CD8-positive, alpha-beta memory T cell (primary cell): ENCODE measurements at places on chromosomes 16 and 17.

GRCh38 chr17:58375256-58375655, 23.3 kb upstream of the SUPT4H1 start:
- DNase-seq, result no peak

DNA sequence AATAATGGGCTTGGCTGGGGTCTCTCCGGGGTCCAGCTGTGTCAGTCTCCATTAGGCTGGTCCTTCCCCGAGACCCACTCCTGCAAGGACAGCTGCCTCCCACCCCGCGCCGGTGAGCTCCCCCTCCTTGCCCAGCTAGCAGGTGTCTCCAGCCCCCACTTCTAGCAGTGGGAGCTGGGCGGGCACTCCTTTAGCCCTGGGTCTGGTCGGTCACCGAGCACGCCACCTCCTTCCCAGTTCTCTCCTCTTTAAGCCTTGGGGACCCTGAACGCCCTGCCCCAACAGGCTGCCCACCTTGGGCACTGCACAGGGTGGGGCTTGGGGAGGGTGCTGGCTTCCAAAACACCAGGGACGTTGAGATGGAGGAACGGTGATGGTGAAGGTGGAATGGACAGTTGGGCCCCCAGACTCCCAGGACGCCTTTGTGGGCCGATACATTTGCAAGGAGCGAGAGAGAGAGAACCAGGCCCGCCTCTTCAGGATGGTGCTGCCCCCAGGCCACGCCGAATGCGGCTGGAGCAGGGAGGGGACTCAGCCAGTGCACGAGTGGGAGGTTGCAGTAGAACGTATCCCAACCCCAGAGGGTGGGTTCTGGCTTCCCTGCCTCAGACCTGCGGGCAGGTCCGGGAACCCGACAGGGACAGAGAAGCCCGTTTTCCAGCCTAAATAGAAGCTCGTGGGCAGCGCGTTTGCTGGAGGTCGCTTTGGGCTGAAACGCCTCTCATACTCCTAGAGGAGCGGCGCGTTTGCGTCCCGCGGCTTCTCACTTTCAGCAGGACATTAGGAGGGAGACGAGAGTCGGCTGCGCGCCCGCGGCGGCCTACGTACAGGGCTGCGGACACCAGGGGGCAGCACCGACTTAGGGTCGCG, 10.7 kb downstream of the TBX2 start:
- peak; percentile 73 for DNase-seq

GRCh38 chr17:44124118-44124438, 637 bp upstream of the HDAC5 start:
- no peak for DNase-seq

DNA sequence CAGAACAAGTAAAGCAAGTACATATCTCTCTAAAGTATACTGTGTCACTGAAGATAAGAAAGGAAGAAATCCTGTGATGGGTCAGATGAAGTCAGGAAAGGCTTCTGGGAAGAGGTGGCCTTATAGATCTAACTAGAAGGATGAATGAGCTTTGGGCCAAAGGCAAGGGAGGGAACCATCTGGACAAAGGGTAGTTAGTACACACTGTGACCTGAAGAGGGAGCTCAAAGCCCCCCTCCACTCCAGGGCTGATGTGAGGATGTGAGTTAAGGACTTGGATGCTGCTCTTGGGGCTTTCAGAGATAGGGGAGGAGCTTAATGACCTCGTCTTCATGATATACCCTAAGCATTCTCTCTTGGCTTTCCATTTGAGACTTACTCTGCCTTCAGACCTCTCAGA, 185.3 kb upstream of the CACNG3 start:
- no peak for DNase-seq

- DNase-seq, result no peak
These were observed 51.8 kb downstream of the SKAP1 start for GRCh38 chr17:48378238-48378637.

GRCh38 chr17:6422654-6423241, 12.2 kb downstream of the AIPL1 start:
- DNase-seq, result no peak

DNA sequence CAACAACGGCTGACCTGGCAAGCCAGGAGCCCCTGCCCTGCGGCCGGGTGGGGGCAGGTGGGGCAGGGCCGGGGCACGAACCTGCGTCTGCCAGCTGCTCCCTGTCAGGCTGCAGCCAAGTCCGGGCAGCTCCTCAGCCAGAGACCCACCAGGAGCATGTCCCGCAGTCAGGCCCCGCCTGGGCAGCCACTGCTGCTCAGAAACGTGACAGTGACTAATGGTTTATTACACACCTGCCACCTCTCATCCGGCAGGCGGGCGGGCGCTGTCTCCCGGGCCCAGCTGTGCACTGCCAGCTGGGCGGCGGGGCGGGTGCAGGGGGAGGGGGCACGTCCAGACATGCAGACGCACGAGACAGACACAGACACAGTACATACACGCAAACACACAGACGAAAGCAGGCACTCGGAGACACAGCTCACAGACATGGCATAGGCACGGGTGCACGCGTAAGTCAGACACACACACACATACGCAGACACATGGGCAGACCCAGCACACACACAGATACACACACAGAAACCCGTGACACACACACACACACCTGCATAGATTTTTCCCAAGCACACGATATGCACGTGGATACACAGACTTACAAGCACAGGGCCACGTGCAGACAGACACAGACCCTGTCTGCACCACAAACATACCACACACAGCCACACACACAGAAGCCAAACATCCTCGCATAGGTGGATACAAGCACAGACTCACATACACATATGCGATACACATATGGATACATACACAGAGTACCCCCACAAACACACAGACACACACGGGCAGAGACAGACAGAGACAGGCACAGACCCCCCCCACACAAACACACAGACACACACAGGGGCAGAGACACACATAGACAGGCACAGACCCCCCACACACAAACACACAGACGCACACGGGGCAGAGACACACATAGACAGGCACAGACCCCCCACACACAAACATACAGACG, 248.3 kb upstream of the CIBAR2 start:
- no peak for DNase-seq

DNA sequence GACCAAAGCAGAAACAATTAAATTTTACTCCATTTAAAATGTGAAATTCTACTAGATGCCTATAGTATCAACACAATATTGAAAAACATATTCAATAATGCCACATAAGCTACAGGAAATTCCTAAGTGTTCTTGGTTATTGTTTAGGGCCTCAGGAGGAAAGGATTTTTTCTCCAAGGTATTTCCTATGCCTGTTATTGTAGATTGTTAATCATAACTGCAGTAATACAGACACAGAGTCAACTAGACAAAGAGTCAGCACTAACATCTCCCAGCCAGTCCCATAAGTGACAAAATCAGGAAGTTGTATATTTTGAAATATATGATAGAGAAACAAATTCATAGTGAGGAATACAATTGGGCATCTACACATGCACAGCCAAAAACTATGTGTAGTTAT, 782.7 kb upstream of the KIF2B start:
- no peak for DNase-seq

GRCh38 chr17:16478649-16479048, 13.3 kb downstream of the LRRC75A start:
- DNase-seq, result no peak

GRCh38 chr17:68603027-68603426, 1.9 kb upstream of the FAM20A start:
- DNase-seq, result no peak

DNA sequence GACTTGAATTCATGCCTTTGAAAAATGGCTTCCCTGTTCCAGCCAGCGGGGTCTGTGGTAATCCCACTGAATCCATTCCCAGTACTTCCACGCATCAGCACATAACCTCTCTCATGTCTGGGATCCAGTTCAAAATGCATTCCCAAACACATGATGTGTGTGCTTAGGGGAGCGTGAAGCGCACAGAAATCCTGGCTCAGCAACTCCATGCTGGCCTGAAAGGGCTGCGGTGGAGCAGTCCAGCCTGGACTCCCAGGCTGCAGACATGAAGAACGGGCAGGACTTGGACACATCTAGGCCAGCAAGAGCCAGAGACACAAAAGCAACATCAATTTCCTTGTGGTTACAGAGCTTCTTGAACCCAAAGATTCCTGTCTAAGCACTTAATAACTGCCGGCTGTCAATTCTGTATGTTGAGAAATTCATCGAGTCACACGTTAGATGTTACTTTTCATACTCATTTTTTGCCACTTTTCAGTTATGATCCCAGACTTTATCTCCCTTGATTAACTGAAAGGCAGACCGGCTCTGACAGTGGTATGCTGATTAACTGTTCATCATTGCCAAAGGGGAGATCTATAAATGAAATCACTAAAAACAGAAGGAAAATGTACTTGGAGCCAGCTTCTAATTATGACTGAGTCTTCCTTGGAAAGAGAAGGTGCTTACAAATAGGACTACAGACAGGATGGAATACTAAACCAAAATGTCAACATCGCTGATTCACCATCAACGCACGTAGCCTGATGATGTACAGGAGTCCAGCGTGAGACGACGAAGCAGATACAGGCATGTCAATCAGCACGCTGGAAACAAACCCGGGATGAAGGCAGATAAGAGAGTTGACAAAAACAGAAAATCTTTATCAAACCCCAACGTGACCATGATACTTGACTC, 23.0 kb downstream of the NSMCE1 start:
- no peak for DNase-seq

GRCh38 chr17:70483624-70484023, 314.3 kb downstream of the KCNJ2 start:
- DNase-seq, result no peak

DNA sequence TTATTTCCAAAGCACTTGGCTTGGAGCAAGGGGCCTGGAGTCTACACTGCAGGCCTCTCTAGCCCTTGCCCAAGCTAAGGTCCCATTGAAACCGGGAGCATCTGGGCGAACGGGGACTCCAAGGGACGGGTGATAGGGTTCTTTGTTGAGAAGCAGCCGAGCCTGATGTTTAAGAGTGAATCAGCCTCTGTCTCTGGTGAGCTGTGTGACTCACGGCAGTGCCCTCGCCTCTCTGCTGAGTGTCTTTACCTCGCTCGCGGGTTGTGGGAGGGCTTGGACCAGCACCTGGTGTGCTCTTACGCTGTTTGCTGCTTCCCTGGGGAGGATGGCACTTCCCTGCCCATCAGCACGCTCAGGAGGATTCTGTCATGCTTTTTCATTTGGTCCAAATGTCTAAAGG, 1.3 kb downstream of the HGS start:
- DNase-seq, result no peak

DNA sequence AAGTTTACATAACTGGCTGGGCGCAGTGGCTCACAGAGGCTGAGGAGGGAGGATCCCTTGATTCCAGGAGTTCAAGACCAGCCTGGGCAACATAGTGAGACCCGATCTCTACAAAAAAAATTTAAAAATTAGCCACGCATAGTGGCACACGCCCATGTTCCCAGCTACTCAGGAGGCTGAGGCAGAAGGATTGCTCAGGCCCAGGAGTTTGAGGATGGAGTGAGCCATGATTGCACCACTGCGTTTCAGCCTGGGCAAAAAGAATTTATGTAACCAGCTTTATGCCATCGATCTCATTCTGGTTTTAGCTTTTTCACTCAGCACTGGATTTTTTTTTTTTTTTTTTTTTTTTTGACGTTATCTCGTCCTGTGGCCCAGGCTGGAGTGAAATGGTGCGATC, 9.1 kb upstream of the CD300E start:
- DNase-seq, result no peak

GRCh38 chr17:31869797-31870568, 10.9 kb upstream of the COPRS start:
- DNase-seq, result no peak

GRCh38 chr17:64131606-64132270, 1.8 kb upstream of the ERN1 start:
- no peak for DNase-seq

DNA sequence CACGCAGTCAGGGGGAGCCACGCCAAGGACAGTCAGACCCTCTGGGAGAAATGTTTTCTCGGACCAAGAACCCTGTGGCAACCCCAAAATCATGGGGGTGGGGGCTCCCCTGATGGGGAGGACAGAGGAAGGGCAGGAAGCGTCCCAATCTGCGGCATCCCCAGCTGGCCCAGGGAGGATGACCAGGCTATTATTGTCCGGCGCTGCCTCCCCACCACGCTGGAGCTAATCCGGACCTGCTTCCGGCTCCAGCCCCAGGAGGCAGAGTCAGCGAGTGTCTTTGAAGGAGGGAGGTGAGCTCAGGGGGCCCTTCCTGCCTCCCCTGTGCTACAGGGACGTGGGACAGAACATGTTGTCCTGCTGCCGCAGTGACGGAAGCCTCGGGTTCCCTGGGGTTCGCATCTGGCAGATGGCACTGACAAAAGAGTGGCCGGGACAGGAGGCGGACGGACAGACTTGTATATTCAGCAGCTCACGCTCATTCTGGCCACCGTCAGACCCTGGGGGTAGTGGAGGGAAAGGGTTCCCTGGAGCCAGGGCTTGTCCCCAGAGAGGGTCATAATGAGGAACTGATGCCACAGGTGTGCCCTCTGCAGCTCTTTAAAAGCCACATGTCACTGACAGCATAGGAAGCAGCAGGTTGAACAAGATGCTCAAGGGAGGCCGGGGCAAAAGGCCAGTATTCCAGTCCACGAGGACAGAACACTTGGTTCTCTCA, 54.3 kb upstream of the CDC42EP4 start:
- no peak for DNase-seq

DNA sequence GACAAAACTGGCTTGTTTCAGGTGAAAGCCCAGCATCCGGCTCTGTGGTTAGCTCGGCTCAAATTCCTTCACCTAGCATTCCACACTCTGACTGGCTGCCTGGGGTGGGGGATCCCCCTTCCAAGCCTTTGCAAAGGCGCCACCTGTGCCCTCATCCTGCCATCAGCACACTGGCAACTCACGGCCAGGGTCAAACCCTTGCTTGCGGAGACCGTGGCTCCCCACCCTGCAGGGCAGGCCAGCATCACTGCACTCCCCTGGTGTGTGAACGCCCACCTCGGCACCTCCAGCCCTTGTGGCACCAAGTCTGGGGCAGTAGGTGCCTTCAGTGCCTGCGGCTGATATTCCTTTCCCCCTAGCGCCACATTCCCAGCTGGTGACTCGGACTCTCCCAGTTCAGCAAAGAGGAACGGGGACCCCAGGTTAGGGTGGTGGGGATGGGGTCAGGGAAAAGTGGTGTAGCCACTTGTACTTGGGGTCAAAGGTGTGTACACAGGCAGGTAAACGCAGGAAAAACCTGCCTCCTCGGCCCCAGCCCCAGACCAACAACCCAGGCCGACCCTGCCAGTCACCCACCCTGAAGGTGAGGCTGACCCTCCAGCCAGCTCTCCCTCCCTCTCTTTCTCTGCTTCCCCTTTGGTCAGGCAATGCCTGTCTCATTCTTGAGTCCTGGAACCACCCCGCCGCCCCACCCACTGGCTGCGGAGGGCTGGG, 1.1 kb downstream of the FLII start:
- no peak for DNase-seq

- DNase-seq, result peak; percentile 9
These were observed 5.6 kb downstream of the CRYBA1 start for GRCh38 chr17:29252101-29252791.
